NCI-H460 (cell line): ENCODE measurements at places on chromosomes 1 and 21.

DNA sequence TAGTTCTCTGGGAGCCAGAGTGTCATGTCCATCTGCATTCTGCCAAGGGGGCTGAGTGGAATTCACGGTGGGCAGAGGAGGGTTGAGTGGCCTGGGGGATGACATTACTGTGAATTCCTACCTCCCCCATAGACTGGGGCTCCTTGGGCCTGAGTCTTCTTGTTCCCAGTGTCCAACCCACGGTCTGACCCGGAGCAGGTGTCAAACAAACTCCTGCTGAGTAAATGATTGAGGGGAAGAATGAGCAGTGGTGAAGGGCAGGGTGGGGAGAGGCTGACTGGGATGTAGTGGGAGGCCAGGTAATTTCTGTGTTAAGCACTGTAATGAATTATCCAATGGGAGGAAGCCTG is 597.6 kb downstream of the MATN1 start:
- DNase-seq = no peak

DNA sequence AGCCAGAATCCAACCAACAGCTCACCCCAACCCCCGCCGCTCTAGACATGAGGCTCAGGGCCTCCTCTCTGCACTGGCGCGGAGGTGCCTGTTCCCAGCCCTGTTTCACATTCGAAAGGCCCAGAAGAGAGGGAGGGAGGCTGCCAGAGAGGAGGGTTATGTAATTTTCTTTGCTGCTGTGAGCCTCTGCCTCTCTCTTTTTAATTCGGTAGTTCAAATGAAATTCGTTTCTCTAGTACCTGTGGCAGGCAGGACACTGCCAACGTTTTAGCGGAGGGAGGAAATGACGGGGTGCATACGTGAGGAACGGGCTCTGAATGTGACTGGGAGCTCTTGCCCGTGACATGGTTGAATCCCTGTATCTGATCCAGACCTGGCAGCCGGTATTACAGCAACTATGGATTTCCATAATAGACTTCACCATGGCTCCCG is 9.4 kb downstream of the PRDM16 start:
- no peak for DNase-seq

GRCh38 chr21:16022921-16023320 is 293.1 kb downstream of the USP25 start:
- DNase-seq = no peak

DNA sequence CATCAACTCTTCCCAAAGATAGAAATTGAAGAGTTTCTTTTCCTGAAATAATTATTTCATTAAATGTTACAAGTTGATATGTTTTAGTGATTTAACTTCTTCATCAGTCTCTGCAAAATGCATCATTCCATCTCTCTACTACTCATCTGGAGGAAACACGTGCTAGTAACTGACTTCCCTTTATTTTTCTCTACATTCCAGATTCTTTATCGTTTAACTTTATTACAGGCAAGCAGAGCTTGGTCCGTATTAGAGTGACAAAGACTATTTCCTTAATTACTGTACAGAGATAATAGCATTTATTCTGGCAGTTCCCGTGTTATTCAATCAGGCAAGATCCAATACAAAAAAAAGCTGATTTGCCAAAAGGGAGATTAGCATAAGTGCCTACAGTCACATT is 88.6 kb downstream of the TM2D1 start:
- DNase-seq = no peak

DNA sequence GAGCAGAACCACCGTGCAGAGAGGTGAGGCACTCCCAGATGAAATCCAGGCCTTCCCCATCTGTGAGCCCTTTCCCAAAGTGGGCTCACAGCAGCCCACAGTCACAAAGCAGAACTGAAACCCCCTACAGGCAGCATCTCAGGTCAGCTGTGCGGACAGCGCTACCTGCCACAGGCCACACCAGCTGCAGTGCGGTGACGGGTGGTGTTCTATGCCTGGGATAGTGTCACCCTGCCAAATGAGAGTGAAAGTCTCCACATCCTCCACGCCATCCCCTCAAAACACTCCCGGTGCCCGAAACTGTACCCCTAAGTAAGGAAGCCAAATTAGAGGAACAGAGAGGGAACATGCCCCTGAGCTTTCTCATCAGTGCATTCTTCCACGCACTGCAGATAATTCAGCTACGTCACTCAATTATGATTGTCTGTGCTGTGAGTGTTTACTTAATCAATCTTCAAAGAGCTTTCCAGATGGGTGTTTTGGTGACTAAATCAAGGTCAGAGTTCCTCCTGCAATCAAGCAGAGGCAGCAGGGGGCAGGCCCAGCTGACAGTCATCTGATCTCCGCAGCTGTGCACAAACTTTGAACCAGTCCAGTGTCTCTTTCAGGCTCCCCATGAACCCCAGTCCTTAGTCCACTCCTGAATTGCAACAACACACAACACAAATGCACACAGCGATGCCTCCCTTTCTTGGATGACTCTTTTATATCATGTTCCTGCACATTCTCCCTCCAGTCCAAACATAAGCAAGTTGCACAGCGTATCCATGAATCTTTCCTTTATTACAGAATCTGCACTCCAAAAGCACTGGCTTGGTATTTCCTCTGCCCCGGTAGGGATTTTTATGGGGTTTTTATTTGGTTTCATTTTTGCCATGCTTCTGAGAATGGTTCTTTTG is 150.0 kb downstream of the TOMM20 start:
- no peak for DNase-seq

GRCh38 chr1:98888869-98889268 is 115.8 kb downstream of the PLPPR5 start:
- DNase-seq = no peak

- DNase-seq = no peak
Observed at GRCh38 chr1:184163674-184164465, 112.3 kb downstream of the TSEN15 start.

GRCh38 chr21:36859744-36860501 is 106.5 kb downstream of the HLCS start:
- peak; percentile 74 for DNase-seq

DNA sequence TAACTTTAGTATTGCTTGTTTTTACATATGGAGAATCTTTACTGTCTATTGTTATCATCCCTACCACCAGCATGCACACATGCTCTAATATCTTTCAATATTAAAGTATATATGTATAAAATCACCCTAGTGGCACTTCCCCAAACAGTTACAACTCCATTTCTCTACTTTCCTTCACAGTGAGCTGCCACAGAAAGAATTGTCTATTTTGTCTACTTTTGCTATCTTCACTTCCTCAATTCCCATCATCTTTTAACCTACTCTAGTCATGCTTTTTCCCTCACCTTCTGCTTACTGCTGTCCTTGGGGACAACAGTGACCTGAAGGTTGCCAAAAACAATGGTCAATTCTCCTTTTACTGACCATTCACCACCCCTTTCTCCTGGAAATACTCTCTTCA is 59.2 kb downstream of the VCAM1 start:
- DNase-seq = no peak

- no peak for DNase-seq
Observed at GRCh38 chr1:179082999-179083335, 1.1 kb downstream of the TOR3A start.

- no peak for DNase-seq
Observed at GRCh38 chr1:9860887-9861286, 37.1 kb upstream of the CLSTN1 start.

DNA sequence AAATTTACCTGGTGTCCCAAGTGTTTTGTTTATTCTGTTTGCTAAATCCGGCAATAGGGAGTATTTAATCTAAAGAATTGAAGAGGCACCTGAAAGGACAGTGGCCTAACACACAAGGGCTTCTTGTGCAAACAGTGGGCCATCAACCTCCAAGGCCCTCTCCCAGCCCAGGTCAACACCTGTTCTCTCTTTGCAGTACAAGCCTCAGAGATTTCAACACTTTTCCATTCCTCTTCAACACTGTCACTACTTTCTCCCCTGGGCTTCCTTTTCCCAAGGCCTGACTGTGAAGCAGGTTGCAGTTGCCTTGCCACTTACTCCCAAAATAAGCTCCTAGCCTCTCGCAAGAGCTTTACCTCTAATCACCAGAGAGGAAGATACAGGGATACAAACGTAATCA is 3.2 kb upstream of the SNAPIN start:
- DNase-seq = no peak

DNA sequence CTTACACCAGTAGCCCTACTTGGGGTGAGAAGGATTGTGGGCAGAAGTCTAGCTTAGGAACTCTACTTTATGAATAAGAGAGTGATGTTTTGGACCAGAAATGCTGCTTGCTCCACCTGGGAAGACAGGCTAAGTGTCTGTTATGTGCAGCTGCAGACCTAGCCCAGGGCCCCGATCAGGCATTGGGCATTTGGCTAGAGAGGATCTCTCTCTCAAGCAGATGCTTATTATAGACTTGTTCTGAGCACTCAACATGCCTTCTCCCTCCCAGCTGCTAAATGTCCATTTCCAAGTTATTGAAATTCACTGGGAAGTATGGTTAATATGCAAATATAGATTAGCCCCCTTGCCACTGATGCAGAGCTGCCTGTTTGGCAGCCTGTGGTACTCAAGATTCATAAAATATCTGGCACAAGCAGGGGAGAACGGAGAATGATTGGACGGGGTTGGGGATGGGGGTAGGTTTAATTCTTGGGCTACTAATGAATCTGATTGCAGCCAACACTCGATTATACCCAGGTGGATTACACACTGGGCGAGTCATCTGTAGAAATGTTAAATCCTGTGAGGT is 115.9 kb downstream of the KCND3 start:
- no peak for DNase-seq

- DNase-seq = peak; percentile 48
Observed at GRCh38 chr1:159214149-159214760, 9.6 kb downstream of the ACKR1 start.

GRCh38 chr1:7290971-7291970 is 479.8 kb upstream of the VAMP3 start:
- DNase-seq = no peak

GRCh38 chr1:9724706-9725476 is 73.4 kb downstream of the PIK3CD start:
- peak; percentile 45 for DNase-seq

DNA sequence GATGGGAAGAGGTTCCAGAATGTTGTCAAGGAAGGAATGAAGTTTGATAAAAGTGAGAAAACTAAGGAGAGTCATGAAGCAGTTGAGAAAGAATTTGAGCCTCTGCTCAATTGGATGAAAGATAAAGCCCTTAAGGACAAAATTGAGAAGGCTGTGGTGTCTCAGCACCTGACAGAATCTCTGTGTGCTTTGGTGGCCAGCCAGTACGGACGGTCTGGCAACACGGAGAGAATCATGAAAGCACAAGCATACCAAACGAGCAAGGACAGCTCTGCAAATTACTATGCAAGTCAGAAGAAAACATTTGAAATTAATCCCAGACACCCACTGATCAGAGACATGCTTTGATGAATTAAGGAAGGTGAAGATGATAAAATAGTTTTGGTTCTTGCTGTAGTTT is 142.8 kb downstream of the CDC7 start:
- no peak for DNase-seq

DNA sequence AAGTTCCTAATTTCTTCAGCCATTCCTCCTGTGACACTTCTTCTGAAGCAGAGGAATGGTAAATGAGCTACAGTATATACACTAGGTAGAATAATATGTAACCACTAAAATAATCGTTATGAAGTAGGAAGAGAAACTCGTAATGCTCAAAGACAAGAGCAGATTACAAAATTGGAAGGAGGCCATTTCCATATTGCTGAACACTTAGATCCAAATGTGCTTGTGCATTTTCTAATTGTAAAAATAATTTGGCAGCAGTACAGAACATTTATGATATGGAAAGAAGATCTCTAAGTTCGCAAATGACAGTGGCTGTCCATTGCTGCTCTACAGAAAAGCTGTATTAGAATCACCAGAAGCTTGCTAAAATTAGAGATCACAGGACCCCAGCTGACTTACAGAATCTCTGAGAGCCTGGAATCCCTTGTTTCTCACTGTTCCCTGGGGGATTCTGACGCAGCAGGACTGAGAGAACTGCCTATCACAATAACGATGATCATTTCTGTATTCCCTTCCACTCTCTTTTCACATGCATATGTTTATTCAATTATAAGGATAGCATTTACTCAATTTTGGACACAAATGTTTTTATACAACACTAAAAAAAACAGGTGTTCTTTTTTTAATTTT is 242.1 kb downstream of the OMA1 start:
- DNase-seq = no peak

GRCh38 chr1:177311111-177311510 is 140.4 kb downstream of the BRINP2 start:
- no peak for DNase-seq

DNA sequence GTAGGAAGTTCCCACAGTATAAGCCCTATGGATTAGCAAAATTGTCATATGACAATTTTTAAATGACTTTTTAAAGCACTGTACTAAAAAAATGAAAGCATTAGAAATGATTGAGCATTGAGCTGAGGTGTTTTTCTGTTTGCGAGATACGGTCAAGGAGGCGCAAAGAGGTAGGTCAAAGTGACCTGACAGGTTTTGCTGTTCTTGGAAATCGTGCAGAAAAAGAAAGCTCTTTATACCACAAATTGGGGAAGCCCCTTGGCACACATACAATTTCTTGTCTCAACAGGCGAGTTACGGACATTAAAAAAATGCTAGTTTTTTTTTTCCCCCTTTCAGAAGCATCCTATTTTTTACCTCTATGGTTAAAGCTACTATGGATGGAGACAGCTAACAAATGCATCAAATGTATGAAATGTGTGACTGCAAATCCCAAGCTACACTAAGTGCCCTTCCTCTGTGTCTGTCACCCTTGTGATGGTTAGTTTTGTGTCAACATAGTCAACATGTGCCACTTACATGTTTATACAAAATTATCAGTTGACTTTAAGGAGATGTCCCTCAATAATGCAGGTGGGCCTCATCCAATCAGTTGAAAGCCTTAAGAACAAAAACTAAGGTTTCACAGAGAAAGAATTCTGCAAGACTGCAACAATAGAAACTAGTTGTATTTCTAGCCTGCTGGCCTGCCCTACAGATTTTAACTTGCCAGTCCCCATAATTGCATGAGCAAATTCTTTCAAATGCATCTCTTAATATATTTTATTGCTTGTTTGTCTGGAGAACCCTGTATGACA is 29.3 kb downstream of the CRYZ start:
- DNase-seq = no peak

- no peak for DNase-seq
Observed at GRCh38 chr1:212236664-212237220, 48.5 kb upstream of the PPP2R5A start.

GRCh38 chr1:214425101-214425500 is 126.3 kb downstream of the PTPN14 start:
- no peak for DNase-seq

GRCh38 chr1:85022700-85023099 is 25.6 kb downstream of the MCOLN3 start:
- no peak for DNase-seq

- DNase-seq = no peak
Observed at GRCh38 chr1:20978413-20978812, 191.3 kb upstream of the HP1BP3 start.

GRCh38 chr1:223788746-223789415 is 56.9 kb downstream of the TP53BP2 start:
- no peak for DNase-seq

DNA sequence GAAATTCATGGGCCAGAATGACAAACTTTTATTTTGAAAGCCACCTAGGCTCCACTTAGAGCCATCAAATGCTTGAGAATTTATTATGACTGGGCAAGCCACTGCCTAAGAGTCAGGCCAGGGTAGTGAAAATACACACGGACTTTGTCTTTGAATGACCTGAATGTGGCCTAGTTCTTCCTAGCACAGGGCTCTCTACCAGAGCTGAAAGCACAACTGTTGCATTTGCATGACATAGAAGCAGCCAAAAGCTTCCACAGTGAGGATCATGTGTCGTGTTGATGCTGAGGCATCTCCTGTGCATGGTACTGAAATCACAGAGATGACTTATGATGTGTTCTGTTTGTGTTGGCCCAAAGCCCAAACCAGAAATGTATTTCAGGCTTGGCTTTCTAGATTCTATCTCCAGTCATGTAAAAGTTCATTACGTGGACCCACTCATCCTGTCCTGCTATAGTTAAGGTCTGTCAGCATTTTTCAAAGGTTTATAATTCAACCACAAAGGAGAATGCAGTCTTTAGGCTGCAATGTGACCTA is 164.0 kb upstream of the UBE2U start:
- DNase-seq = peak; percentile 19
